ENCODE measurements at places on chromosomes 1 and 21.

DNA sequence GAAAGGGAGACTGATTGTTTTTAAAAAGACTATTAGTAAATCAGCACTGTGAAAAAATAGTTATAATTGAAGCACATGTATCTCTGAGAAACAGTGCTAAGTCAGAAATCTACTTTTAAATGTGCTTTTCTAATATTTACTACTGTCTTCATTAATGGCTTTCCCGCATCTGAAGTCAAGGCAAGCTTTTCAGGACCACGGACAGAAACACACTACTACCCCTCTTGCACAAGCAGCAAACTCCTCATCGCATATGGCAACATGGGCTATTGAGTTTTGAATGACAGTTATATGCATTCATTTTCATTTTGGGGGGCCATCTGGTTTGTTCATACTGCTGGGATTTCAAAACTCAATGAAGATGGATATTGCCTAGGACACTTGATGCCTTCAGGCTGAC lies 433.4 kb upstream of the CAMK1G start:
- peak; percentile 48 for DNase-seq

- no peak for DNase-seq
These were observed 30.9 kb upstream of the CCDC17 start for GRCh38 chr1:45654540-45655280.

DNA sequence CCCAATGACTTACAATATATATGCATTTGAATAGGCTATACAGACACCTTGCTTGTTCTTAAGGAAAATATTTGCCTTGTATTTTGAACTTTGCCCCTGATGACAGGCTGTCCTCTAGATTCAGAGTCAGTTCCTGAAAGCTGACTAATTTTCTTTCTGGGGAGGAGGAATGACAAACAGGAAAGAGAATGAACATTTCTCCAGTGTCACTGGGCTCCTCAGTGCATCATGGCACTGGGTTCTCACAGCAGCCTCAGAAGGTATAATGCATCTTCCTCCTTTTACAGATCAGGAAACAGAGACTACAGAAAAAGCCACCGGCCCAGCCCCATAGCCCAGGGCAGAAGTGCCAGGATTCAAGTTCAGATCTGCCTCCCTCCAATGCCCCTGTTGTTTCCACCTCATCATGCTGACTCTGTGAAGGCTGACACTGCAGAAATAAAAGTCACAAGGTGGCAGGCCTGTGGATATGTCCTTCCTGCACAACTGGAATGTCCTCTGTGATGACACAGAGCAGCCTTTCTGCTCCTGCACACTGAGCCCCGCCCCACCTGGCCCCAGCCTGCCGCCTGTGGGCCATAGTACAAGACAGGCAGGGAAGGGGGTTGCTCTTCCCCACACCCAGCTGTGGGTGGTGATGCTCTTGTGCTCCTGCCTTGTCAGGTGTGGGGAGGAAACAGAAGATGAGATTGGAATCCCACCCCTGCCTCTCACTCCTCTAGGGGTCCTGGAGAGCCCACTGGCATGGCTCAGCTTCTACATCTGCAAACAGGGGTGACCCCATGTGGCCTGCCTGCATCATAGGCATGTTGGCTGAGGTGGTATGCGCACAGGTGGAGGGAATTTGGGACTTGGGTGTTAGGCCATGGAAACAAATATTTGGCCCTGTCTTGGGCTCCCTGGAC lies 6.4 kb downstream of the TTC22 start:
- DNase-seq = peak; percentile 34

GRCh38 chr1:114554577-114554976 lies 26.8 kb downstream of the BCAS2 start:
- no peak for DNase-seq

DNA sequence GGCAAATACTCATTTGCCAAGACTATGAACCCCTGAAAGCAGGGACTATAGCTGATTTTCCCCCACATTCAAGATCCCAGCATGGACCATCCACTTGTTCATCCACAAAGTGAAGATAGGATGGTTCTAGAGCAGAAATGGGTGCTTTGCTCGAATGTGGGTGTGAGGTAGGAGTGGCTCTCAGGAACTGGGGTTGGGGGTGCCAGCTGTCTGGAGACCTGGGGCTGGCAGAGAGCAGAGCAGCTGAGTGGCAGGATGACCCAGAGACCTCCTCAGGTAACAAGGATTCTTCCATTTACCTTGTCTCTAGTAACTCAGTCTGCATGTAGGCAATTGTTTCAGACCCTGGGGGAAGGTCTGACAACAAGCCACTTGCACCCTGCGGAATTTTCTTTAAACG lies 6.0 kb downstream of the S100A9 start:
- no peak for DNase-seq

DNA sequence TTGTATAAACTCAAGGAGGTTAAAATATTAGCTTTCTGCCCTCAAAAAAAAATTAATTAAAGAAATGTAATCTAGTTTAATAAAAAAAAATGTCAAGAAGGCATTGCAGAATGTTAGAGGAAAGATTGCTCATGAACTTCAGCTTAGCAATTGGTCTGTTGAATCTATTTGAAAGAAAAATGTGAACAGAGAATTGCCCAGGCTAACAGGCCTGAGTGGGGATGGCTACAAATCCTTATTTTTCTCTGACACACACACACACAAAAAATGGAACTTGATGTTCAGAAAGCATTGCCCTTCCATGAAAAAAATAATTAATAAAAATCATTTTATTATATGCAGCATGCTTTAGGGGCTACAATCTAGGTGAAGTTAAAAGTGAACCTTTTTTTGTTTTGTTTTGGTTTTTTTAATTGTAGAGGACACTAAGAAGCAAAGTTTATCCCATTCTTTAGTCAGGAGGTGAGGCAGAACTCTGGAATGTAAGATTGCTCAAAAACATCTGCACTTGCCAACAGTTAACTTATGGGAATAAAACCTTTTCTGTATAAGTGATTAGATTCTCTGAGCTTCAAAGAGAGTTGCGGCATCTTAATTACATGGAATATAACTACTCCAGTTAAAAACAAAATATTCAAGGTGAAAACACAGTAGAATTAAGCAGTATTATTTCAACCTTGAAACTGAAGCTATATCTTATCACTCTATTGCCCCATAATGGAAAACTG lies 658.5 kb upstream of the ADGRL2 start:
- no peak for DNase-seq

DNA sequence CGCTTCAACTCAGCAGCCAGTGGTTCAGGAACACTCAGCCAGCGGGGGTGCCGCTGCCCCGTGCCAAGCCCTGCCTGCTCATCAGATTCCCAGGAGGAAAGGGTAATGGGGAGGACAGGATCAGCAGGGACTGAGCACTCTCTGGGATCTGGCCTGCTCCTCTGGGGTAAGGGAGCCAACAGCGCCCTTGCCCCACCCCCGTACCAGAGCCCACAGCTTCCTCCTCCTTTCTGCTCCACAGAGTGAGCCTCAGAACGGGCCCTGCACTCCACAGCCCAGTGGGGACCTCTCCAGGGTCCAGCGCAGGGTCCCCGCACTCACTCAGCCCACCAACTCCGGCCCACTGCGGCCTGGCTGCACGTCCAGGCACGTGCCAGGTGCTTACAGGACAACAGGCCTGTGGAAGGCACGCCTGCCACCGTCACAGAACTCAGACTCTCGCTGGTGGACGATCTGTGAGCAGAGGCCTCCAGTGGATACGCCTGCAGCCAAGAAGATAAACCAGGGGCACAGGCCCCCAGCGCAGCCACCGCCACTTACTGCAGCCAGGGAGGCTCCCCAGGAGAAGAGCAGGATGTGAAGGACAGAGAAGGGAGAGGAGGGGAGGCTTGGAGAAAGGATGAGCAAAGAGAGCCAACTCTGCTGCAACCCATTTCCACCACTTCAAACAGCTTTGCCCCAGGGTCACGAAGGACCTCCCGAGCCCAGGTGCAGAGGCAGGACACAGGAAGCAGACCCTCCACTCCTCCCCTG lies 2.1 kb downstream of the MEGF6 start:
- DNase-seq = no peak
